ENCODE measurements at places on chromosomes 5 and 9. TPM values are rescaled to one million over a fixed set of nuclear protein-coding genes. Genes with fewer than 3 reads are reported as not detected.

DNA sequence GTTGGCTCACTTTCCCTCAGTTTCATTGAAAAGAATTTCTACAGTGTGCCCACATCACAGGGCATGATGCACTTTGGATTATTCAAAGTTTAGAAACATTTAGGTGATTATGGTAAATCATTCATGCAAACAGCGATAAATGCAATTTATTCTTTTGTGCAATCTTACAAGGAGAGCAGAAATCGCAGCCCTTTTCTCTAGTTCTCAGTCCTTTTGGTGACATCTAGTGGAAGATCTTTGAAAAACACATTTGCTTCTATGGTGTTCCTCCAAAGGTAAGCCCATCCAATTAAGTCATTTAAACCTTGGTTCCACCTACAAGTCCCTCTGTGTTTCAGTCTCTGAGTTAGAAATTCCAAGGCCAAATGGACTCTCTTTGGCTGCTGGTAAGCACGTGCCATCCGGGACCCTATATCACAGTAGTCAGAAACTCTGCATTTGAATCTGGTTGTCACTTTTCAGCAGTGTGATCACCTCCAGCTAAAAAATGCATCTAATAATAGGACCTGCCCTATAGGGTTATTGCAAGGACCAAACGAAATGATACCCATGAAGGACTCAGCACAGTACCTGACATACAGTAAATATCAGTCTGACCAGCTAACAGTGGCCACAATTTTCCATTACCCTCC, 66.4 kb downstream of the MACROH2A1 start:
- DNase-seq, result no peak

GRCh38 chr5:68822796-68823195, 271.0 kb upstream of the SLC30A5 start:
- DNase-seq, result no peak

DNA sequence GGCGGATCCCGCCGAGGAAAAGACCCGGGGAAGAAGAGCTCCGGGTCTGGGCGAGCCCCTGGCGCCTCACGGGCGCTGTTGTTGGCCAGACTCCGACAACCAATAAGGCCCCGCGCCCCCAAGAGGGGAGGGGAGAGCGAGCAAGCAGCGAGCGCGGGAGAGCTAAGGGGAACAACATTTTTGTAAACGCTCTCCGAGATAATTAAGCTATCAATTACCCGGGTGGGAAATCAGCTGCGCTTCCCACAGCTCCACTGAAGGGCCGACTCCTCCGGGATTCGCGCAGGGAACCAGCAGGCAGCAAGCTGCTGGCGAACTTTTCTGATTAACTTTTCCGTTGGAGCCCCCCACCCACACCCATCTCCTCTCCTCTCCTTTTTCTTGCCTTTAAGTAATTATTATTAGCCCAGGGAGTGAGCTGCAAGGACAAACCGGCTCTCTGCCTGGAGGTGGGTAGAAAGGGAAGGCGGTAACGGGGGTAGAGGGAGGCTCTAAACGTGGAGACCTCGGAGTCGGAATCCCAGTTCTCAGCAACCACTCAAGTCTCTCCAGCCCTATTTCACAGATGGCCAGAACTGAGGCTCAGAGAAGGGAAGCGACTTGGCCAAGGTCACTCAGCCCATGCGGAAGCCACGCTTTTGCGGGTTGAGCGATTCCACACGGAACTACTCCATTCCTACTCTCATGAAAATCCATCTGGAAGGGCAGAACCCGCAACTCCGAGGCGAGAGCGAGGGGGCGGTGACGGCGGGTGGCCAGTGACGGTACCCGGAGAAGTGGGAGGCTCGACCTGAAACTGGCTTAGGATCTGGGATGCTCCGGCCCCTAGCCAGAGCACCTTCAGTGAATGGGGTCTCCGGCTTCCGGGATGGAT, 1.3 kb downstream of the ASTN2 start:
- DNase-seq, result no peak

- DNase-seq, result no peak
Measured at GRCh38 chr5:36720688-36721087, 114.3 kb downstream of the SLC1A3 start.

DNA sequence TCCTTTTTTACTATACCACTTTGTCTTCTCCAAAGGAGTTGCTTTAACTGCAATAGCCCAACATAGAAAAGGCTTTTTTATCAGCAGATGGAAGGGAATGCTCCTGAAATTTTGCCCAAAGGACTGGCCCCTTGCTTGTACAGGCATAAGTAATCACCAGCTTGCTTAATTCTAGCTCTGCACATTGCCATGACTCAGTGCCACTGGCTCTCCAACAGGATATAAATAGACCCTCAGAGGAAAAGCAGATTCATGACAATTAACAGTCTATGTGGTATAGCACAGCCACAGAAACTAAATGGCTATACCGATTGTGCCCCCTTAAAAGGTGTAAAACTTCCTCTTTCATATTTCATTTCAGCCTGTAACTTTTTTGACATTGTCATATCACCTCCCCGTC, 227.0 kb downstream of the ZNF608 start:
- DNase-seq, result no peak

GRCh38 chr5:116365006-116365496, 209.6 kb downstream of the SEMA6A start:
- no peak for DNase-seq

DOCK2 gene
- total RNA-seq, result 20.1 TPM

SLC36A3 gene
- not detected for total RNA-seq

F2R gene
- total RNA-seq, result 5.0 TPM

GARIN3 gene
- total RNA-seq, result not detected

Data from Peyer's patch (tissue), 4 donors.